ENCODE measurements at places on chromosomes 6 and 20.

DNA sequence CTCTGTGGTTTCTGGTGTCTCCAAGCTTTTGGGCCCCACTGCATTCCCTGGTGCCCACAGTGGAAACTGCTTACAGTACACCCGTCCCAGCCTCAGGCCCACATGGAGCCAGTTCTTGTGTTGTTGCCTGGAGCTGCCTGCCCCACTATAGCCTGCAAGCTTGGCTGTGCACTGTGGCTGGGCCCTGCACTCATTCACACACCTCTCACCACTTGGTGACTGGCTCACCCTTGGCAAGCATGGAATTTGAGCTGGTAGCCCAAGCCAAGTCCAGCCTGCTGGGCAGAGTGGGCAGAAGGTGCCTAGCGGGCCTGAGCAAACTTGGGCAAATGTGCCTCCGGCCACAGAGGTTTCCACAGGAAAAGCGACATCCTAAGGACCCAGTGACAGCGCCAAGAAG lies 472.3 kb downstream of the MMUT start:
- no peak for DNase-seq

DNA sequence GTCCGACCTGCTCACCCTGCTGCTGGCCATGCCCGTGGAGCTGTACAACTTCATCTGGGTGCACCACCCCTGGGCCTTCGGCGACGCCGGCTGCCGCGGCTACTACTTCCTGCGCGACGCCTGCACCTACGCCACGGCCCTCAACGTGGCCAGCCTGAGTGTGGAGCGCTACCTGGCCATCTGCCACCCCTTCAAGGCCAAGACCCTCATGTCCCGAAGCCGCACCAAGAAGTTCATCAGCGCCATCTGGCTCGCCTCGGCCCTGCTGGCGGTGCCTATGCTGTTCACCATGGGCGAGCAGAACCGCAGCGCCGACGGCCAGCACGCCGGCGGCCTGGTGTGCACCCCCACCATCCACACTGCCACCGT lies 885 bp downstream of the NTSR1 start:
- no peak for DNase-seq

- DNase-seq = no peak
Measured at GRCh38 chr6:36544228-36544627, 3.1 kb downstream of the STK38 start.

DNA sequence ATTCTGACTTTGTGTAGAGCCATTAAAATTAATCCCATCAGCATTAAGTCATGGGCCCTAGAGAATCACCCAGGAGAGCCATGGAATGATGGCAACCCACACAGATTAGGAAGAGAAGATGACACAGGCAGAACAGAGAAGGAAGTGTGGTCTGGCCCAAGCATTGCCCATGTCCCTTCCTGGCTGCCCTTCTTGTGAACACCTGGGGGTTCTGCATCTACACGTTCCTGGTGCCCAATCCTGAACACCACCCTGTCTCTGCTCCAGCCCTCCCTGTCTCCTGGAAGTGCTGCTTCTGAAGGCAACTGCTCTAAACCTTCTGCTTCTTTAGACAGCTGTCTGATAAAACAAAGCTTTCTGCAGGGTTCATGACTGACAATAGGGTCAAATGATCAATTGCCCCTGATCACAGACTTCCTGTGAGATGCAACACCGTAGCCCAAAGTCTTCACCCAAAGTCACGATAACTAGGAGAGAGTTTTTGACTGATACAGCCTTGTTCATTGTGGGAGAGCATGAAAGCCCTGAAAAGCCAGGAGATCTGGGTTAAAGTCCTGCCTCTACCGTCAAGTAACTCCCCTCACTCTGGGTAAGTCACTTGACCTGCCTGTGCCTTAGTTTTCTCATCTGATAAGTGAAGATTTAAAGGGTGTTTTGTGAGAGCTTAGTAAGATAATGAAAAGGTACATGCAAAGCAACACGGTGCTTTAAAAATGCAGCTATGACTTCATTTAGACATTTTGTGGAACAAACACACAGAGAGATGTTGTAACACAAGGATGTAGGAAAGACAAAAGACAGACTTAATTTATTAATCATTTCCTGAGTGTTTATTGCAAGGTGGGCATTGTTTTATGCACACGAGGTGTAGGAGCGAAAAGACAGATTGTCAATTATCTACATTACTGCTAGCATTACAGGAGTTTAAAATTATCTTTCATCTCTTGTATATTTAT lies 291.2 kb upstream of the STXBP5 start:
- no peak for DNase-seq

Measured in uterus (tissue), 4 donors.